G401 (cell line): ENCODE measurements at places on chromosomes 7 and 10. TPM values are rescaled to one million over a fixed set of nuclear protein-coding genes. Genes with fewer than 3 reads are reported as not detected.
A peak's percentile ranks its signal among the peaks of the same experiment; 100 is the strongest.

DNA sequence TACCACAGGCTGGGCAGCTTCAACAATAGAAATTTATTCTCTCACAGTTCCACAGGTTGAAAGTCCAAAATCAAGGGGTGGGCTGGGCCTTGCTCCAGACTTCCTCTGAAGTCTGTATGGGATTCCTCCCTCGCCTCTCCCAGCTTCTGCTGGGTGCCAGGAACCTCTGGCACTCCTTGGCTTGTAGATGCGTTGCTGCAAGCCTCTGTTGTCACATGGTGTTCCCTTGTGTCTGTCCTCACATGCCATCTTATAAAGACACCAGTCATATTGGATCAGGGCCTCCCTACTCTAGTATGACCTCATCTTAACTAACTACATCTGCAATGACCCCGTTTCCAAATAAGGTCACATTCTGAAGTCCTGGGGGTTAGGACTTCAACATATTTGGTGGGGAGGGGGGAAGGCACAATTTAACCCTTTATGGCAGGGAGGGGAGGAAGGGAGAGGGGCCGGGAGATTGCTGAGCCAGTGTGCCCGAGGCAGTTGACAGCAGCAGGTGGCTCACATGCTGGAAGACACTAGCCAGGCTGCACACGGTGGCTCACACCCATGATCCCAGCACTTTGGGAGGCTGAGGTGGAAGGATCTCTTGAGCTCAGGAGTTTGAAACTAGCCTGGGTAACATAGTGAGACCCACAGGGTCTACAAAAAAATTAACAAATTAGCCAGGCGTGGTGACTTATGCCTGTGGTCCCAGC, 18.8 kb downstream of the ZNF282 start:
- DNase-seq = no peak

DNA sequence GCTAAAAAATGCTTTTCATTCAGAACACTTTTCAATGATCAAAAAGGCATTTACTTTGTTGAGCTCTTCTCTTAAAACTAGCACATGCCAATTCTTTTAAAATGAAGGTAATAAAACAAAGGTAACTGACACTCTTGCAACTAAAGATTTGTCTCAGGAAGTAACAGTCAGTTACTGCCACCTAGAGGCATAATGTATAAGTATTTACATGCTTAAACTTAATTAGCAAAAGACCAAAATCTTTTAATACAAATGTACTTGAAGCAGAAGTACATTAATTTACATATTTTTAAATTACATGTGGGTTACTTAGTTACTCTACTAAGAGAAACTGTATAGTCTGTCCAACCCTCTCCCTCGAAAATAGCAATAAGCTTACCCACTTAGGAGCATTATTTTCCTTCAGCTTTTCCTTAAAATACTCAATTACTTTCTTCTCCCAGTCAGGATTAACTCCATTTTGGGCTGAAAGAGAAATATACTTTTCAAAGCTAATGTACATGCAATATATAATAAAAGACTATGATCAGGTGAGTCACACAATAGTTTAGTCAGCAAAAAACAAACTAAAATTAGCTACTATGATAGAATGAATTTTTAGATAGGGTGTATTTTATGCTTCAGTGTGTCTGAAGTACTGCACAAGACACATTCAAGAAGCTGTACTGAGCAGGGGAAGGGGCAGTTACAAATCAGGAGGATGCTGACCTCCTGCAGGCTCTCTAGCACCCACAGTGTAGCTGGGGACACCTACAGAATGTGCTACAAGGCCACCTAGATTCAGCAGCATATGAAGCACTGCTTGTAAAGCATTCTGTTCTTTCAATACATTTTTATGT, 13.0 kb downstream of the MCMBP start:
- DNase-seq = peak; percentile 72

- no peak for DNase-seq
These were observed 7.6 kb upstream of the CALML5 start for GRCh38 chr10:5506751-5507648.

- no peak for DNase-seq
These were observed 101.7 kb upstream of the LEP start for GRCh38 chr7:128139406-128139805.

Gene C10orf143
- 2.9 TPM in 1 of 2 replicates, not detected in the other for total RNA-seq

Gene FAM25G
- total RNA-seq = not detected in 2 replicates
